ENCODE measurements at places on chromosomes 2 and 18.

GRCh38 chr2:128309280-128310093 is 9.2 kb downstream of the HS6ST1 start:
- DNase-seq = no peak

DNA sequence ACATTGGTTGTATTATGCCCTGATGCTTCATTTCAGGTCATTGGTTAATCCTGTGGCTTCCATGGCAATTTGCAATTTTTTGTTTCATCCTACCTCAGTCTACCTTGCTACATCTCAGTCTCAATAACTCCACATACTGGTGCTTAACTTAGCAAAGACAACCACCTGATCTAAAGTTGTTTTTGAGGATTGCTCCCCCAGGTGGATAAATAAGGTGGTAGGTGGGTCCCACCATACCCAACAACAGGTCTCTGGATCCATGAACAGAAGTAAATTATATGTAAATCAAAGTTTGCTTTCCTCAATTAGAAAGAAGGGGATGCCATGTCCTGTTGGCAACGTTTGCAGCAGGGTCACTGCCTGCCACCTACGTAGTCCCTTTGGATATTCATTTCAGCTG is 7.0 kb downstream of the XIRP2 start:
- no peak for DNase-seq

DNA sequence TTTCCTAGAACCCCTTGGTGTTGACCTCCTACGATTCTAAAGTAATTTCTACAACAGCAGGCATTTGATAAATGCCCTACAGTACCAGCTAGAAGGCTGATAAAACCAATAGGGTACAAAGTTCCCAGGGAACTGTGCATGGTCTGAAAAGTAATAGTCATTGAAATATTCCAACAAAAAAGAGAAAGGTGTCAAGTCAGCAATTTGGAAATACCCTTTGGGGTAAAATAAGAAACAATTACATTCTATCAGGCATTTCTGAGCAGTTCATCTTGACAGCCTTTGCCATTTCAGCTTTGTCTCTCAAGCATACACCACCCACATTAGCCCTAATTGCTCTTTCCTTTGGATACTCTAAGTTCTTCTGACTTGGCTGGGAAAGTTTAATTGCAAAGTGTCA is 542.9 kb upstream of the DDX18 start:
- DNase-seq = no peak

- no peak for DNase-seq
Measured at GRCh38 chr2:3611589-3611988, 16.7 kb downstream of the COLEC11 start.

GRCh38 chr2:130287656-130288026 is 55.1 kb upstream of the IMP4 start:
- DNase-seq = no peak

DNA sequence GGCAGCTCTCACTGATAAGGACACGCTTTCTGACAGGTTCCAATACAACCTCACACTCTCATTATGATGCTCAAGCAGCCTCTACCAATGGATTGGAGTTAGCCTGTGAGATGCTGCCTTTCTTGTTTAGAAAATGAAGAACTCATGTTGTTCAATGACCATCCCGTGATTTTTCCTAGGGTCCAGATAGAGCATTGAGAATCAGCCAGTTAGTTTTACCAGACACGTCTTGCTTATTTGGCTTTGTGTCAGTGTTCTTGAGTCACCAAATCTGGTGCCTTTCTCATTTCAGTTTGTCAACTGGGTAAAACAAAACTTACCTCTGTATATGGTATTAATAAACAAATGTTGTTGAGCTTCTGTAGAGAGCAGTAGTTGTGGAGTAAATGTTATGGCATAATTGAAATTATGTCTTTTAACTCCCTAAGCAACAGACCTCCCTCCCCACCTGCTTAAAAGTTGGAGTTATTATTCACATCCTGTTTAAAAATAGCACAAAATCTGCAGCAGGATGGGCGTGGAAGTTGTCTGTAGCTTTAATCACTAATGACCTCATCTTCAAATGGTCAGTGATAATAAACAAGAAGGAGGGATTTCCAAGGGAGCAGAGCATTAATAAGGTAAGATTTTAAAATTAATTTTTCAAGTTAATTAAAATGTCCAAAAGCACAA is 167.3 kb downstream of the HRH4 start:
- DNase-seq = no peak

GRCh38 chr18:23453680-23454058 is 582 bp downstream of the RIOK3 start:
- no peak for DNase-seq

- DNase-seq = no peak
Measured at GRCh38 chr2:137190411-137191195, 425.3 kb downstream of the THSD7B start.

- DNase-seq = no peak
Measured at GRCh38 chr18:79396431-79397246, 909 bp downstream of the NFATC1 start.

DNA sequence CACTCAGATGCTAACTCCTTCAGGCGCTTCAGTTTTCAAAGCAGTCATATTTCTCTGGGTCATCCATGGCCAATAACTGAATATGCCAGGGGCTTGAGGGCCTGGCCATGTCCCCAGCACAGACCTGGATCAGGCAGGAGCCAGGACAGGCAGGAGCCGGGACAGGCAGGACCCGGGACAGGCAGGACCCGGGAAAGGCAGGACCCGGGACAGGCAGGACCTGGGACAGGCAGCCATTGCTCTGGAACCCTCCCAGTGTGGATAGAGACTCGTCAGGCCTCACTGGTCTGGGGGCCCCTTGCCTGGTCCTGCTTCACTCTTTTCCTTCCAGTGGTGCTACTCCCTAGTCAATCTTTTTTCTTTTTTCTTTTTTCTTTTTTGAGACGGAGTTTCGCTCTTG is 117.5 kb upstream of the TEX51 start:
- DNase-seq = no peak

- no peak for DNase-seq
Measured at GRCh38 chr2:64166637-64167420, 22.6 kb upstream of the PELI1 start.

GRCh38 chr2:11669454-11670291 is at the start of gene NTSR2:
TSS of gene NTSR2 (minus strand) at chr2:11670195. CDS start at chr2:11670129, 66 bp downstream.
- no peak for DNase-seq

GRCh38 chr2:31253356-31254131 is 19.6 kb downstream of the EHD3 start:
- no peak for DNase-seq

DNA sequence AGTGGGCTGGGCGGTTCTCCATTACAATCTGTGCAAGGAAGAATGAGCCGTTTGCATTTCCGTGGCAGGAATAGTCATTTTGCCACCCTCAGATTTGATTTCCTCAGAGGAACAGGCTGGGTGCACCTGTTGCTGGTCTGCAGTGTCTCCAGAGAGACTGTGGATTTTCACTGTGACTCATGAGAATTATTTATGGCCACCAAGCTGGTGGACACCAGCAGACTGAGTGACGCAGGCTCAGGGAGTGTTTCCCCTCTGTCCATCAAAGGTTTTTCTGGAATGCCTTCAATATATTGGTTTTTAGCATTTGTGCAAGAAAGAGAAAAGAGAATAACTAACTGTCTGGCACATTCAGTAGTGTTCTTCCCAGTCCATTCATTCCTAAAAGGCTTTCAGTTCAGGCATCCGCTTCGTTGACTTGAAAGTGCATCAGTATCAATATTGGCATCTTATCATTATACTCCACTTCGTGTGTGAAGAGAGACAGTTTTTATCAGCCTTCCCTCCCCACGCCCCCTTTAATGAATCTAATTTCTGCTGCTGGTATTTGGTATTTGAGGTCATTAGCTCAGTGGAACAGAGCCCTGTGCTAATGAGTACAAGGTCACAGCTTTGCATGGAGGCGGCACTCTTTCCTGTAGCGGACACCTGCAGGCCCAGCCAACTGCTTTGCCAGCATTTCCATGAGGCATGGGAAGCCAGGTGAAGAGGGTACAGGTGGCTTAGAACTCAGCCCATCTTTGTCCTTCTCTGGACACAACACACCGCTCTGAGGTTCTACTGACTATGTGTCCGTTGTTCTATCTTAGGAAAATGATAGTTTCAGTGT is 39.9 kb downstream of the PRKCE start:
- no peak for DNase-seq

DNA sequence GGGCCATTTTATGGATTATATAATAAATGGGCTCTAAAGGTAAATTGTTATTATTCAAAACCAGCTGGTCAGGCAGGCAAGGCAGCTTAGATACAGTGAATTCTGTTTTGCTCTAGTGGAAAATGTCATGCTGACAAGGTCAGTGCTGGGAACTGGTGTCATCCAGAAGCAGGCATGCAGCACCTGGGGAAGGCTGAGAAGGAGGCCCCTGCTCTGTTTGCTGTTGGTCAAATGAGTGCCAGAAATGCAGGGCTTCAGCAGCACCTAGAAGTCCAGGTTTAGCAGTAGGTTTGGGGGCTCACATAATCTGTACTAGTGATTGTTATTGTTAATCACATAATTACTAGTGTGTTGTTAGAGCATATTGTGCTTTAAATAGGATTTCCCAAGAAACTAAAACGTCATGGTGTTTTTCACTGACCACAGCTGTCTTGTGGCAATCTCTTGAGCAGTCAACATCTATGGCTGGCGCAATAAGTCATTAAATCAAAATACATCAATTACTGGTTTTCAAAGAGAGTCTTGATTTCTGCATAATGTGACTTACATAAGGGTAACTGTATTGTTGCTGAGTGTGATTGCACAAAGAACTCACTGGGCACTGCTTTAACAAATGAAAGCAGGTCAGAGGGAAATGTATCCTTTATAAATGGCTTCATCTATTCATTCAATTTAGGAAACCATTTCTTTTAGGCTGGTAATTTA is 99.1 kb downstream of the MYO3B start:
- no peak for DNase-seq

GRCh38 chr2:106020032-106020431 is 174.1 kb downstream of the UXS1 start:
- no peak for DNase-seq

DNA sequence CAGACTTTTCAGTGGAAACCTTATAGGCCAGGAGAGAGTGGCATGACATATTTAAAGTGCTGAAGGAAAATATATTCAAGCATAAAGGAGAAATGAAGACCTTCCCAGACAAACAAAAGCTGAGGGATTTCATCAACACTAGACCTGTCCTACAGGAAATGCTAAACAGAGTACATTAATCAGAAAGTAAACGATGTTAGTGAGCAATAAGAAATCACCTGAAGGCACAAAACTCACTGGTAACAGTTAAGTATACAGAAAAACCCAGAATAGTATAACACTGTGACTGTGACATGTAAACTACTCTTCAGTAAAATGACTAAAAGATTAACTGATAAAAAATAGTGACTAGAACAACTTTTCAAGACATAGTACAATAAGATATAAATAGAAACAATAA is 87.4 kb downstream of the ATP8B1 start:
- DNase-seq = no peak

GRCh38 chr18:56568986-56569385 is 69.4 kb downstream of the TXNL1 start:
- peak; percentile 16 for DNase-seq

DNA sequence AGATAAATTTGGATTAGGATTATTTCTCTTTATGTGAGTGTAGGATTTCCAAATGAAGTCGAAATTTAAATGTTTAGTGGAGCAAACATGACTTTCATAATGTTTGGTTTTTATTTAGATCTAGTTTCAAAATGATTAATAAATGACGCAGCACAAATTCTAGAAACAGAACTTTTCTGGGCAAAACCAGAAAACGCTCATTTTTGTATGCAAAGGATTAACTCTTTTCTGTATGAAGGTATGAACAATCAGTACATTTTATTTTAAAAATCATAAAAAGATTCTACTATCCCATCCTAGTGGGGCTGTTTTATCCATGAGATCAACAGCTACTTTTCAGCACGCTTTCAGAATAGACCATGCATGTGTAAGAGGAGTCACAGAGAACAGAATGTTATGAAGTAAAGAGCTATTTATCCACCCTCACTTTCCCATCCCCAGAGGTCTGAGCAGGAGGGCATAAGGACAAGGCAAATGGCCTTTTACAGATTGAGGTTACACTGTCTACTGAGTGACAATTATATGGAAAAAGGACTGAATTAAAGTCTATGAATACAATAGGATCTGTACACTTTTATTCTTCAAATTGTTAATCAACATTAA is 270.8 kb downstream of the ZEB2 start:
- DNase-seq = no peak

GRCh38 chr18:47323158-47323557 is 71.7 kb upstream of the SKOR2 start:
- no peak for DNase-seq

DNA sequence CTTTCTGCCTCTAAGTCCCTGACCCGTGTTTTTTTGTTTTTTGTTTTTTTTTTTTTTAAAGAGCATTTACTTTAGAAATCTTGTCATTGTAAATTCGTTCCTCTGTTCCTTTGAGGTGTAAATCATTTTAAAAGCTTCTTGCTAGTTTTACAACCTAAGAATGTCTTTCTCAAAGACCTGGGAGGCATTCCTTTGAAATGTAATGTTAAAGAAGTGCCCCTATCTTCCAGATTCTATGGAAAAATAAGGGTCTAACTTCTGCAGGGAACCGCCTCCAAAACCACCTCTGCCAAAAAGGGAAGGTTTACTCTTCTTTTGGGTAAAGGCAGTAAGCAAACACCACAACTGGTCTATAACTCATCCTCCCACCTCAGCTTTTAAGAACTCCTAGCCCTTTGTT is 259.6 kb upstream of the ZNF804A start:
- no peak for DNase-seq

DNA sequence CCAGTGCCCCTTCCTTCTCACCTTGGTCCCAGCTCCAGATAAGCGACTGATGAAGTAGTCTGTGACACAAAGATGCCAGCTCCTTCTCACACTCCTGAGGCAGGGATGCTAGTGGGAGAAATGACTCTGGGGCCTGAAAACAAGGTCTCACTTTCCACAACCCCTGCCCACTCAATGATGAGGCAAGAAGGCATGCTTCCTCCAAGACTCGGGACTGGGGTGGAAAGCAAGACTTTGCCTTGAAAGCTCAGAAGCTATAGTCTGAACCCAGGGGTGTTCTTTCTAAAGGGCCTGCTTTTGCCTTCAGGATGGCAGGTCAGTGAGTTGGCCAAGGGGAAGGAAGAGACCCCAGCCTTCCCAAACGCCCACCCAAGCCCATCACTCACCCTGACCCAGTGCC is 1.4 kb downstream of the CCDC142 start:
- DNase-seq = no peak

DNA sequence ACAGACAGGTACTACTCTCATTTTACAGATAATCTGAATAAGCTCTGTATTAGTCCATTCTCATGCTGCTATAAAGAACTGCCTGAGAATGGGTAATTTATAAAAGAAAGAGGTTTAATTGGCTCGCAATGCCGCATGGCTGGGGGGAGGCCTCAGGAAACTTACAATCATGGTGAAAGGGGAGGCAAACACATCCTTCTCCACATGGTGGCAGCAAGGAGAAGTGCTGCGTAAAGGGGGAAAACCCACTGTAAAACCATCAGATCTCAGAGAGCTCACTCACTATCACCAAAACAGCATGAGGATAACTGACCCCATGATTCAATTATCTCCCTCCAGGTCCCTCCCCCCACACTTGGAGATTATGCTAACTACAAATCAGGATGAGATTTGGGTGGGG is 254.4 kb downstream of the KCNE4 start:
- DNase-seq = no peak

- no peak for DNase-seq
Measured at GRCh38 chr2:202135091-202135874, 62.2 kb downstream of the KIAA2012 start.

Measured in SIG-M5 (cell line).